NCI-H2171 (cell line): ENCODE measurements at places on chromosomes 4 and X.

- DNase-seq: no peak
Observed at GRCh38 chr4:140839888-140840790, 84.0 kb upstream of the TBC1D9 start.

GRCh38 chr4:42237451-42237850 lies 85.0 kb upstream of the BEND4 start:
- no peak for DNase-seq

- DNase-seq: no peak
Observed at GRCh38 chr4:54855191-54855854, 197.6 kb downstream of the KIT start.

- no peak for DNase-seq
Observed at GRCh38 chr4:8547108-8547911, 32.9 kb upstream of the GPR78 start.

DNA sequence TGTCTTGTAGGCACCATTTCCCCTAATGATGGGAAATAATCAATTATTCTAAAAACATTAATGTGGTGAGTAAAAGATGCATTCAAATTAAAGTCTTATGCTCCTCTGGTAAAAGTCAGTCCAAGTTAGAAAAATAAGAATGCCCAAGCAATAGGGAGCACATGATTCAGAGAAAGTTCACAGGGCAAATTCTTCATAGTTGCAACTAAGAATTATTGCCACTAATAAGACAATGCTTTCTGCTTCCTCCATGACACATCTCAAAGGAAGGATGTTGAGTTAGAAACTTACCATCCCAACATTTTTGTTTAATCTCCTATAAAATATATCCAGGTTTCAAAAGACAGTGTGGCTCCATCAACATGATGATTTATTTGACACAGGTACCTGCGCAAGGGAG lies 26.3 kb downstream of the PHOX2B start:
- no peak for DNase-seq

- DNase-seq: no peak
Observed at GRCh38 chr4:189081826-189082225, 858.8 kb upstream of the FRG1 start.

- DNase-seq: no peak
Observed at GRCh38 chr4:59307609-59308008, 1892.5 kb upstream of the ADGRL3 start.

DNA sequence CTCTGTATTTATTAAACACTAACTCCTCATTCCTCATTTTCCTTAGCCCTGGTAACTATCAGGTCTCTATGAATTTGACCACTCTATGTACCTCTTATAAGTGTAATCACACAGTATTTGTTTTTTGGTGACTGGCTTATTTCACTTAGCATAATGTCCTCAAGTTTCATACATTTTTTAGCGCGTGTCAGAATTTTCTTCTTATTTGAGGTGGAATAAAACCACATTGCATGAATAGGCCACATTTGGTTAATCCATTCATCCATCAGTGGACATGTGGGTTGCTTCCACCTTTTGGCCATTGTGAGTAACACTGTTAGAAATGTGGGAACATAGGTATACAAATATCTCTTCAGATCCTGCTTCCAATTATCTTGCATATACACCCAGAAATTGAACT lies 341.2 kb upstream of the BOD1L1 start:
- no peak for DNase-seq

GRCh38 chrX:25534091-25534490 lies 518.3 kb upstream of the ARX start:
- no peak for DNase-seq

- no peak for DNase-seq
Observed at GRCh38 chr4:154164931-154165839, 326.4 kb downstream of the DCHS2 start.

- peak; percentile 2 for DNase-seq
Observed at GRCh38 chrX:44873415-44874276, 658 bp downstream of the KDM6A start.

GRCh38 chr4:33989820-33990443 lies 2254.4 kb downstream of the ARAP2 start:
- DNase-seq: no peak

DNA sequence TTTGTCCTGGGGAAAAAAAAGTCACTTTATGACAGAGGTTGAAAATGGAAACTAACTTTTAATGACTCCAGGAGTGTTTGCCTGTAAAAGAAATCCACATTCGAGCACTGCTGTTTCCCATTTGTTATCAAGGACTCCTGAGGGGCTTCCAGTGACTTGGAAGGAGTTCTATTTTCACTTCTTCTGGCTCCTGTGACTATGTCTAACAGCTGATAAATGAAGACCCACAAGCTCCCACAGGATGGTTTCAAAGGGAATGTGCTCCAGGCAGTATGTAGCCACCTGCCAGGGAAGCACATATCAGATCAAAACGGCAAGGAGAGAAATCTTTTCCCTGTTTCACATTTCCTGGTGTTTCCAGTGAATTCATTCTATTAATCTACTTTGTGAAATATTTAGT lies 159.8 kb upstream of the FAM241A start:
- DNase-seq: no peak

DNA sequence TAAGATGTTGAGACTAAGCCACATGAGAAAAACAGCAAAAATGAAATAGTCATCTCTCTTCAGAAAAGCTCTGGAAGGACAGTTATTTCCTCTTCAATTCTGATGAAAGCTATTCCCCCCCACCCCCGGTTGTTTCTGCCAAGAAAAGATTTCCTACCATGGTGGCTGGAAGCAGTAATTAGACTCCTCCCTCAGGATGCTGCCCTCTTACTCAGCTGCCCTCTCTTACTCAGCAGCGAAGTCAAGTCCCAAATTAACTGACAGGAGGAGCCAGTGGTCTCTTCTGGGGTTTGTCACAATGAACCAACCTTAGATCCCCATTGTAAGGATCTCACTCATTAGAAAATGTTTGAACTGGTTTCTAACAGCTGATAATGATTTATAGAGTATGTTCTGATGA lies 38.0 kb downstream of the GPM6B start:
- DNase-seq: no peak

- DNase-seq: no peak
Observed at GRCh38 chr4:98517218-98518021, 141.0 kb downstream of the TSPAN5 start.

DNA sequence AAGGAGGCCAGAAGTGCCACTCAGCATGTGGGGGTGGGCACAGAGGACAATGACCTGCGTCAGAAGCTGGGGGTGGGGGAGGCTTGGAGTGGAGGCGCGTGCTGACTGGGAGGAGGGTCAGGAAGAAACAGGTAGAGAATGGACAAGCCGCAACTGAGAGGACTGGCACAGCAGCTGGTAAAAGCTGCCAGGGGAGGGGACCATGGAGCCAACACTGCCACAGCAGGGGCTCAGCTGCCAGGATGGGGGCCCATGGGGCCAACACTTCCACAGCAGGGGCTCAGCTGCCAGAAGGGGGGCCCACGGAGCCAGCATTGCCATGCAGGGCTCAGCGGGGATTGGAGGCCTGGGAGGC lies 19.1 kb downstream of the RNF212 start:
- no peak for DNase-seq

GRCh38 chr4:182795446-182796238 lies 121.5 kb downstream of the DCTD start:
- no peak for DNase-seq

DNA sequence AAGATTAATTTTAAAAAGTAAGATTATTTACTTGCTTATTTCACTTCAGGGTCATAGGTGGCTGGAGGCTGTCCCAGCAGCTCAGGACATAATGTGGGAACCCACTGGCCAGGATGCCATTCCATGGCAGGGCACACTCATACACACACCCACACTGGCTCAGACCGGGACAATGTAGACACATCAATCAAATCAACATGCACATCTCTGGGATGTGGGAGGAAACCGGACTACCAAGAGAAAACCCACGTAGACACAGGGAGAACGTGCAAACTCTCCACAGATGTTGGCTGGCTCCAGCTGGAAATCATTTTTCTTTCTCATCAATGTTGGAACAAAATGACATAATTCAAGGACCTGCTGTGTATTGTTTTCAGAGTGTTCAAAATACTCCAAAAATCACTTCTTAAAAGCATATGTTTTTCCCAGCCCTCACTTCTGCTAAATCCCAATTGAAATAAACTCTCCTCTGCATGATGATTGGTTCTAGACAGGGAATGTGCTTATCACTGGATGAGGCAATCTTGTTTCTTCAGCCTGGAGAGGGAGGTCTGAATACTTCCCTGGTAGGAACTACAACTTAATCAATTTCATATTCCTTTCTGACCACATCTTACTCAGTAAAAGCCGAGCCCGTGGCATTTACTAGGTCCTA lies 18.6 kb upstream of the CPE start:
- DNase-seq: no peak

DNA sequence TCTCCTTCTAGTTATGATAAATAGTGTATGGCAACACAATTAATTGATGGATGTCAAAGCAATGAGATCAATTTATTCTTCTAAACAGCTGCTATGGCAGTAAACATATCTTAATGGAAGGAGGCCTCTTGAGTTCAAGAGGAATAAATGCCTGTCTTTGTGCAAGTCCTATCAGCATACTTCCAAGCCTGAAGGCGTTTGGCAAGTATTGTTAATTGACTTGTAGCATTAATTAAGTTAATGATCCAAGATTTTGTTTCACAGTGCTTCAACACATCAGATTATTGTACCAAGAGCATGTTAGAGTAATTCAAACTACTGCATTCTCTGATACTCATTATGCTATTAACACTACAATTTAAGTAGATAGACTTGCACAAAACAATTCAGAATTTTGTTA lies 144.8 kb downstream of the FAT4 start:
- no peak for DNase-seq

DNA sequence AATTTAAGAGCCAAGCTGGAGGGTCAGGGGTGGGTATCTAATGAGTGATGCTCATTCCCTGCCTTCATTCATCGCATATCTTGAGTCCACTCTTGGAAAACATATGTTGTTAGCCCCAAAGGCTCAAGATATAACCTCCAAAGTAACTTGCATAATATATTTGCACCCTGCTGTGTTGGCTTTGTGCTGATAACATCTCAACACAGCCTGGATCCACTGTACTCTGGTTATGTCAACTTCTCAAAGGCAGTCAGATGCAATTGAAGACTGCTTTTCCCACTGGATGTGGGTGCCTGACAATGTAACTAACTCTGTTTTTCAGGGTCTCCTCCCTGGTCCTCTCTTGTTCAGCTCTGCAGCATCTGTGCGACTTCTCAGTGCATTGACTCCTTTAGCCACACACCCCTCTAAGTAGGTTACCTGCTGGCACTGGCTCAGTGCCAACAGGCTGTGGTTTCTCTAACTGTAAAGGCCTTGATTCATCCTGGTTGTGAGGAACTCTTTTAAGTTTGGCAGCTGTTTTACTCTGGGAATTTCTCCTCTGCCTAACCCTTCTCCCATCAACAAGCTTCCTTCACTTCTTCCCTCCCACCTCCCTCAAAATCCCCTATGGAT lies 28.1 kb downstream of the SLC16A2 start:
- DNase-seq: peak; percentile 4

- no peak for DNase-seq
Observed at GRCh38 chr4:168833881-168834280, 176.2 kb downstream of the CBR4 start.

DNA sequence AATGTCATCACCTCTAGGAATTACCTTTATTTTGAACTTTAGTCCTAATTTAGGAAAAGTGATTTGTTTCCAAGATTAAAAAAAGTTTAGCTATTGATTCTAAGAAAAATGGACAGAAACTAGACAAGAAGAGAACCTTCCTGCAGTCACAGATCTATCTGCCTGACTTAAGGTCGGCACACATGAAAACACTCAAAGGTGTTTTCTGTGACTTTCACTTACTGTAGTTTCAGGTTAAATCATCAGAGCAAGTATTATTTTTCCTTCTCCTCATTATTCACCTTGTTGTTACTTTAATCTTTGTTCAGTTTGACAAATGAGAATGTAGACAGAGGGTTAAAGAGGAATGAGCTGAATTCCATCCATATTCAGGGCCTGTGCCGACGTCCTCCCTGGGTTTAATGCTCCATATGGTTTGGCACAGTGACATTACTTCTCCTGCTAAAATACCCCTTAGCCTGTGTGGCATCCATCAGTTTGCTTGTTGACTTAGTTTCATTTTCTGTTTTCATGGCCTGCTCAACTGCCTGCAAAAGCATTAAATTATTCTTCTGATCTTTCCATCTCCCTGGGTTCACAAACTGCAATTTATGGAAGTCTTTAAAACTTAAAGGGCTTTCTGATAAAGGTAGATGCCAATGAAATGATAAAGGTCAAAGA lies 352.7 kb downstream of the NKX6-1 start:
- no peak for DNase-seq

DNA sequence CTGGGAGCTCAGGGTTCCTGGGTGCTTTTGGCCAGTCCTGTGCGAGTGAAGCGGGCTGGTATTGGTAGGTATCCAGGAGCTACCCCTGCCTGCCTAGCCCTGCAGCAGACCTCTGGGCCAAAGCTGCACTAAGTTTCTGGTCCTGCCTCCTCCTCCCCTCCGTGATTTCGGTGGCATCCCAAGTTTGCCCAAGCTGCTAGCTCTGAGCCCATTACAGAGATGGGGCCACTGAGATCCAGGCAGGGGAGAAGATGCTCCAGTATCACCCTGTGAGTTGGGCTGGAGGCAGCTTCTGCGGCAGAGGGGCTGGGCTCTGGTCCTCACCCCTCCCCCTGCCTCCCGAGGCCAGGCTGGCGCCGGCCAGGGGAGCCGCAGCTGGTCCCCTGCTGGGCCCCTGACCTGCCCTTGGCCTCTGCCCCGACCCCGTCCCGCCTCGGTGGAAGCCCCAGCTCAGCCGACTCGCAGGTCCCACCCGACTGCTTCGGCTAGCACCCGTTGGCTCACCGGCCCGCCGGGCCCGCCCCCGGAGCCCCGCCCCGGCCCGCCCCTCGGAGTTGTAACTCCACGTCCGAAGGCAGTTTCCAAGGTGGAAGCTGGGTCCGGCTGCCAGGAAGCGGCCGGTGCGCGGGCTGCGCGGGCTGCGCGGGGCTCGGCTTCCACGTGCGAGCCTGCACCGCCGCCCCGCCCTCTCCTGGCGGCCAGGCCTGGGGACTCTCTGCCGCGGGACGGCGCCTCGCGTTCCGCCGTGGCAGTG lies at the start of gene DUSP9:
Gene DUSP9 (plus strand): TSS at position 584 of the 754 bp plus-strand sequence. CDS start 751 bp downstream, outside the sequence.
- no peak for DNase-seq

GRCh38 chr4:72019688-72020087 lies 12.1 kb upstream of the NPFFR2 start:
- DNase-seq: no peak

GRCh38 chrX:7983581-7983980 lies 56.4 kb upstream of the PNPLA4 start:
- no peak for DNase-seq

- no peak for DNase-seq
Observed at GRCh38 chr4:149409555-149409962, 406.1 kb downstream of the IQCM start.

DNA sequence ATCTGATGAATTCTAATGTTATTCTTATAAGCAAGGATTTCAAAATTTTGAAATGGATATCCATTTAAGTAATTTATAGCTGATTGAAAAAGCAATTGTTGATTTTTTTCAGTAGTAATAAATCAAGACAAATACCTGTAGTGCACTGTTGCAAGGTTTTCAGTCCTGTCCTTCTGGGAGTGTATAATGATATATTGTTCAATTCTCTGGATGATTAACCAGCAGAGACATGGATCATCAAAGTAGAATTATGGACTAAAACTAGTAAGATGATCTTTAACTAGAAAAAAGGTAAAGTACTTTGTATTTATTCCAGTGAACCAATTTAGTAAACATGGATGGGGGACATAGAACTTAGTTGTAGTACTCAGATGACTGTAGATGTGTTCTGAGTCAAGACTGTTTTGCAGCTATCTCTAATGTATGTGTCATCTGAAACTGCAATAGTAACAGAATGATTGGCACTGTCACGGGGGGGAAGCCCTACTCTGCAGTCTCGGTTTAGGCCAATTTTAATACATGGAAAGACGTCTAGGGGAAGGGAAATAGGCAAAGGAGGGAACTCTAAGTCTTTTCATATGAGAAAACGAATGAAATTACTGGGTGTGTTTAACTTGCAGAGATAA lies 121.9 kb downstream of the GLRA3 start:
- no peak for DNase-seq
